ENCODE measurements at places on chromosomes 3 and 15. TPM values are rescaled to one million over a fixed set of nuclear protein-coding genes. Genes with fewer than 3 reads are reported as not detected.

- DNase-seq: no peak
Observed at GRCh38 chr3:46477145-46477544, 12.4 kb upstream of the LTF start.

GRCh38 chr3:107619549-107619948, 96.8 kb downstream of the BBX start:
- DNase-seq: no peak

- DNase-seq: no peak
Observed at GRCh38 chr3:11138371-11138770, 15.9 kb upstream of the HRH1 start.

DNA sequence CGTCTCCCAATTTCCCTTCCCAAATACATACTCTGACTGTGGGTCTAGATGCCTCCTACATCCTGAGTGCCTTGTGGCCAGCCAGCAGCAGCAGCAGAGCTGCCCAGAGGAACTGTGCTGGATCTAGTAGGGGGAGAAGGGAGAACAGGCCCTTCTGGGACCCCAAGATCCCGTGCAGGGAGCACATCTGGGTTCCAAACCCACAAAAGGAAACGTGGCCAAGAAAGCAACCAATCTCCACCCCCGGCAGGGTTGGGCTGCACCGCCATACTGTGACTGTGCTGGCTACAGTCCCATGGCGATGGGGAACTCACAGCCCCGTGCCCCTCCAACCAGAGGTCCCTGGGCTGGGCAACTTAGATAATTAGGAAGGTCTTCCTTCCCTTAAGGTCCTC, 86.3 kb downstream of the PPCDC start:
- DNase-seq: no peak

The PCNP gene
- 101 TPM for total RNA-seq

The GLT8D1 gene
- 33.2 TPM for total RNA-seq

DNA sequence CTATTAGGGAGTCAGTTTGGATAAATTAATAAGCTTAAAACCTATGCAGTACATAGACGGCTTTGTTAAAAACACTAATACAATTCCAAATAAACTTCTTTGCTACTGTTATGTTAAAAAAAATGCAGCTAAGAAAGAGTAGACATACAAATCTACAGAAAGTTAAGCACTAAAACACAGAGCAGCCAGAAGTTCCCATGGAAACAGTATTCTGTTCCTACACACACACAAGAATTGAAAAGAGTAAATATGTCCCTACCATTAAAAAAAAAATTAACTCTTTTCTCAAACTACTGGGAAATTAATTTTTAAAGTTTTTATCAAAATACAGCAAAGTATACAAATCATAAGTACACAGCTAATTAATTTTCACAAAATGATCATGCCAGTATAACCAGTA, 71.6 kb downstream of the CLASP2 start:
- DNase-seq: no peak

GRCh38 chr15:57916695-57917094, 148.8 kb downstream of the ALDH1A2 start:
- DNase-seq: no peak

DNA sequence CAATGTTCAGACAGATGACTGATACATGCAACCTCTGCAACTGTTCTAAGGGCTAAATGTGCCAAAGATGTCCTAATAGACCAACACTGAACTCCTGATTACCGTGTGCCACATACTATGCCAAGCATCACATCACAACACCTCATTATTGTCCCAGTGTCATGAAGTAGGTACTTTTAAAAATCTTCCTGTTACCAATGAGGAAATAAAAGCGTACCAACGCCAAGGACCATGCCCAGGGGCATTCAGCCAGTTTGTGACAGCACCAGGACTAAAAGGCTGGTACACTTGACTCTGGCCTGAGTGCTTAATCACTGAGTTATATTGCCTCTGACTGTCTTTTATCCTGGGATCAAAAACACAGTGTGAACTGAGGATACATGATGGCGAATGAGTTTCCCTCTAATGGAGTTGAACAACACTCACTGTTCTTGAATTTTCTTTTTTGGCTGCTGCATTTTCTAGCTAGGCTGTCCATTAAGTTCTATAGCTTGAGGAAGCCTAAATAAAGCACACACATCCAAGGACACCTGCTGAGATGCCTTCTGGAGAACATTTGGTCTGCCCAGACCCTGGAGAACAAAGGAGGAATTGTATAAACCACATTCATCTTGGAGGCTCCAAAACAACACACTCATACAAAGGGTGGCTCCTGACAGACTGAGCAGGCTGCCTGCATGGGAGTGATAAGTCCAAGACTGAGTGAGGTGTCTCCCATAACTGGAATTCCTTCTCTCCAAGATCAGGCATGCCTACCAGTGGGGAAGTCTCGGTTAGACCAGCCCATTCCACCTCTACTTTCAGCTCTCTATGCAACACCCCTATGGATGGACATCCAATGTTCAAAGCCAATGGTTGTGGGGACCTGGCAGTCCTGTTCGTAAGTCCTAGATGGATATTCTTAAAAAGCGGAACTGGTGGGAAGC, 126.7 kb upstream of the PRICKLE2 start:
- no peak for DNase-seq

GRCh38 chr3:104982130-104982529, 384.6 kb upstream of the ALCAM start:
- no peak for DNase-seq

DNA sequence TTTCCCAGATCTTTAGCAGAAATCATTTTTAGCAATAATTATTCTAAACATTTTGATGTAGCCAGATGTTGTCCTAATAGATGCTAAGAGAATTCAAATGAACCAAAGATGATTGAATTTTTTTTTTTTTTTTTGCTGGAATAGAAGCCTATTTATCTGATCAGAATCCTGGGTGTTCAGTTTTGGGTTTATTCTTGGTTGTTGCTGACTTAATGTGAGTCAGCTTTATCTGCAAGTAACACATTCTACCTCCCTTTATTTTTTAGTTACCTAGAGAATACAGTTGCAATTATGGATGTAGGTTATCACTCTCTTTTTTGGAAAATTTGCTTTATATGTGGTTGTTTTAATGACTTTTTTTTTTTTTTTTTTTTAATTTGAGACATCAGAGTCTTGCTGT, 6.4 kb downstream of the CEP97 start:
- no peak for DNase-seq

DNA sequence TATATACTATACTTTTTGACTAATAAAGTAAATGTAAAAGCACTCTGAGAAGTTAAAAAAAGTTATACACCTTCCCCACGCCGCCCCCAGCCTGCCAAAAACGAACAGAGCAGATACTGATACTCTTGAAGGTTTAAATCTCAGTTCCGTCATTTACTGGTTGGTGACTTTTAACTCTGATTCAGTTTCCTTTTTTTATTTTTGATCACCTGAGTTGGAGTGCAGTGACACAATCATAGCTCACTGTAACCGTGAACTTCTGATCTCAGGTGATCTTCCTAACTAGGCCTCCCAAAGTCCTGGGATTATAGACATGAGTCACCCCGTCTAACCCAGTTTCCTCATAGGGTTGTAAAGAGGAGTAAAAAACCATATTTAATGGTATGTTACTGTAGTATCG, 3.3 kb upstream of the TIPIN start:
- DNase-seq: no peak

DNA sequence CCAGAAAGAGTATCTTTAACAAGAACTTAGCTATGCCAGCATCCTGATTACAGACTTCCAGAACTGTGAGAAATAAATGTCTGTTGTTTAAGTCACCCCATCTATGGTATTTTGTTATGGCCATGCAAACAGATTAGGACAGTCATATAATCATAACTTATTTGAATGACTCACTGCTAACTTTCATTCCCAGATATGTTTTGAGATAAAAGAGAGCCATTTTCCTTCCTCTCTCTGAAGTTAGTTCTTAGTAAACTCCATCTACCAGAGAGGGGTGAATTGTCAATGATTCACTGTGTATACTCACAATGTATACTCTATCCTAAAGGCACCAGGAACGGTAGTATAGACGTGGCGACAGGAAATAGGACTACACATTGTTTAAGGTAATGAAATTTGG, 179.4 kb upstream of the DPH6 start:
- no peak for DNase-seq

The BOC gene
- total RNA-seq: 37.3 TPM

- no peak for DNase-seq
Observed at GRCh38 chr3:77421916-77422315, 382.0 kb downstream of the ROBO2 start.

- no peak for DNase-seq
Observed at GRCh38 chr15:90598679-90599078, 69.0 kb downstream of the CRTC3 start.

The LMLN gene
- 4.4 TPM for total RNA-seq

The PARP15 gene
- 2.9 TPM for total RNA-seq

DNA sequence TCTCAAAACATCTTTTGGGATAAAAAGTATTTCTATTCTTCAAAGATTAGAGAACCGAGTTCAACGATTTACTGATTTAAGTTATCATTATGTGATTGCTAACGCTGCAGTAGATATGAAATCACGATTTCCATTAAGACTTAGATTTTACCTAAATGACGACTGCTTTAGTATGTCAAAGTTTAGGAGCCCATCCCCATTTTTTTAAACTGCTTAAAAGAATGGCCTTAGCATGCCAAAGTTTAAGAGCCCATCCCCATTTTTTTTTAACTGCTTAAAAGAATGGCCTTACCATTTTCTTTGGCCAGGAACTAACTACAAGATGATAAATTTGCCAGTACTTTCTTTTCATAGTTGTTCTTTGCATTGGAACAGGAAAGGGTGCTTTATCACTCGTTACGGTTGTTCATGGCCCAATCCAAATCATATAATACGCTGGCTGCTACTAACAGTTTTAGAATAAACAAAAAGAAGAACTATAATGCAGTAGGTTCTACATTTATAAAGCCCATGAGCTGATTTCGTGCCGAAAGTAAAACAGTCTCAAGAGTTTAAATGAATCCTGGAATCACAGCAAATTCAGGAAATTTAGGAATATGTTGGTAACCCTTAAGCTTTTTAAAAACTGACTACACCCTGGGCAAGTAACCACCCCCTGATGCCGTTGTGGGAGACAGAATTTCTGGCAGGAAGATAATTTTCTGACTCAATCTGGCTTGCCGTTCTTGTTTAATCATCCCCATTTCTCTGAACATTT, 869 bp upstream of the TSC22D2 start:
- no peak for DNase-seq

GRCh38 chr15:48565560-48566482, 79.7 kb downstream of the FBN1 start:
- DNase-seq: no peak

DNA sequence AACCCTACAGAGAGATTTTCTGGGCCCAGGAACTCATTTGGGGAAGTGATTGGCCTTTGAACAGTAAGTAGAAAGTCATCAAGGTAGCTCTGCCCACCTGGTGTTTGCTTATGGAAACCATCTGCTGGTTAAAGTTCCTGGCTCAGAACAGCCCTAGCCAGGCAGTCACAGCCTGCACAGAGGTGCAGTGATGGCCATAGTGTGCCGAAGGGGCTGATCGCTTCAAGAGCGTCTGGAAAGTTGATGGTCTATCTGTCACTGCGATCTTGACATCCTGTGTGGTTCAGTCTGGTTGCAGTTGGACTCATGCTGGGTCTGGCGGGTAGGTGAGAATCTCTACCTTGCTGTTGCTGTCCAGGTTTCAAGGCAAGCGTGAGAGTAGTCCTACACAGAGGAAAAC, 151.6 kb downstream of the SLCO3A1 start:
- DNase-seq: no peak
